ENCODE measurements at places on chromosomes 6 and 20.

- no peak for DNase-seq
Observed at GRCh38 chr6:139099984-139100383, 34.9 kb upstream of the HECA start.

DNA sequence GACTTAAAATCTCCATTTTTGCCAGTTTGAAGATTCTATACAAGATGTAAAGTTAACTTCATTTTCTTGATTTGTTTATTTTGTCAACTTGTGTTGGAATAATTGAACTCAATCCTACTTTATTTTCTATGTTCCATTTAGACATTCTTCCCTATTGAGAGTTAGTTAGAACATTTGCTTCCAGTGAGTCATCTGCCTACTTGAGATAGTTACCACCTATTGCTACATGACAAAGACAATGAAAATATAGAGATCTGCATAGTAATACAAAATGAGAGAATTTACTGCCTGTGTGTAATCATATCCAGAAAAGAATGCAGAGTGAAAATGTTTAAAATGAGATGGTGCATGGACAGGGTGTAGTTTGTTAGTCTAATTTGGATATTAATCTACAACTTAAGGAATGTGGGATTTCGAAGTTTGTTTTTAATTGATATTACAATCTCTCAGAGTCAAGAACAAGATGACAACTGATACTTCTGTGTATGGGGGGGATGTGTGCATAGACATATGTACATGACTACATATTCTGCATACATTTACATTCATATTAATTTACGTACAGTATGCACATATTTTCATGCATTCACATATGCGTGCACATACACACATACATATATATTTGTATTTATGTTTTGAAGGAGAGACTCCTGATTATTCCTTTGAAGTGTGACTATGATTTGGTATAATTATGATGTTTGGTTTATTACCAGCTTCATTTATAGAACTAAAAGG is 420.1 kb downstream of the NKAIN2 start:
- no peak for DNase-seq

- DNase-seq = no peak
Observed at GRCh38 chr6:166441325-166442078, 58.8 kb upstream of the MPC1 start.

GRCh38 chr6:149862922-149863697 is 1.0 kb downstream of the LRP11 start:
- DNase-seq = peak; percentile 73

DNA sequence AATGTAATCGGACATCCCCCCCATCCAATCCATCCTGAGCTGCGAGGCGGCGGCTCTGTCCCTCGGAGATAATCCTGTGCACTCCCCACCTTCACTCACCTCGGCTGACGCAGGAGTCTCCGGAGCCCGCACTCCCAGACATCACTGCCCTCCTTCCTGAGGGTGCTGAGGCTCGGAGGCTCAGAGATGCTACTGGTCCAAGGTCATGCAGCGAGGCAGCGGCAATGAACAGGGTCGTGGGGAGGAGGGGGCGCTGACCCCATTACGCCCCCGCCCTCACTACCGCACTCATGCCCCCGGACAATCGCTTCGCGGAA is 485 bp downstream of the ADISSP start:
- peak; percentile 37 for DNase-seq

- DNase-seq = no peak
Observed at GRCh38 chr6:120230008-120230407, 880.4 kb upstream of the MAN1A1 start.

DNA sequence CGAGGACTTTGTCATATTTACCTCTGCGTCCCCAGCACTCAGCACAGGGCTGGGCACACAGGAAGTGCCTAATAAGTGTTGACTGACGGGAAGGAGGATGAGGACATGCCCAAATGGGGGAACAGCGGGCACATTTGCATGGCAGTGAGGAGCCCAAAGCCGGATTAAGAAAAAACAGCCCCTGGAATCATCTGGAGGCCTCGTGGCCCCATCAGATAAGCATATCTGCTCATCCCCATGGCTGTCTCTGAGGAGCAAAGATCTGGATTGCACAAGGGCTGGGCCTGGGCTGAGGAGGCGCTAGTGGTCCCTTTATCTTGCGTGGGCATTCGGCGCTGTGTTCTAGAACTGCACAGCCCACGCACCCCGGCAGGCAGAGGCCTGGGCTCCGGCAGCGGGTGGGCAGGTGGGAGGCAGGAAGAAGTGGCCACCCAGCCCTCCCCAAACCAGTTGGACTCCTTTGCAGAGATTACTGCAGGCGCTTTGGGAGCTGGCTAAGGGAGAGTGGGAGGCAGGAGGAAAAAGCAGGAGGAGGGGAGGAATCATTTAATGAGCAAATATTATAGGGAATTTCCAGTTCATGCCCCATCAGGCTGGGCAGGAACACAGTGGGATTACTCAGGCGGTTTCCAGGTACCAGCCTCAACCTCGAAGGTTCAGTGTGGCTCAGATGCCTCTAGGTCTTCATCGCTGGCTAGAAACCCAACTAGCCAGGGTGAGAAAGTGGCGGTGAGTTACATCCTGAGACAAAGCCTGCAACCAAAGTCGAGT is 108.1 kb downstream of the CEBPB start:
- no peak for DNase-seq

- no peak for DNase-seq
Observed at GRCh38 chr6:24272148-24272547, 85.7 kb downstream of the DCDC2 start.

DNA sequence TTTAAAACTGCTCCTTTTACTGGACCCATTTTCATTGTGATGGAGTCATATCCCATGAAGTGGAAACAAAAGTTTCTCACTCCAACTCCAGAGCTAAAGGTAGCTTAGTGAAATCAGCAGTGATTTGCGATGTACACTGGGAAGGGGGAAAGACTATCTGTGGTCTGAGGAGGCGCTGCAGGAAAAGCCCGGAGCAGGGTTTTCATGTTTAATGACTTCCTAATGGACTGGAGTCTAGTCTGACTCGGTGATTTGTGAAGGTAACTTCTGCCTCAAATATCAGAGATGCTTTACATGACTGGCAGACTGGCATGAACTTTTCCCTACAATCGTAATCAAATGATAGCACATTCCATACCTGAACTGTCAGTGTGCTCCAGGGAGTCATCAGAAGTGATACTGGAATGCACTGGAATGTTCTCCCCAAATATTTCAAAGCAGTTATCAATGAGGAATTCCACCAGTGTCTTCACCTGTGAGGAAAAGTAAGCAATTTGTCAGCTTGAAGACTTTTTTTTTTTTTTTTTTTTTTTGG is 7.0 kb downstream of the TAGAP start:
- peak; percentile 15 for DNase-seq

- DNase-seq = no peak
Observed at GRCh38 chr20:50121858-50122271, 8.9 kb upstream of the UBE2V1 start.

DNA sequence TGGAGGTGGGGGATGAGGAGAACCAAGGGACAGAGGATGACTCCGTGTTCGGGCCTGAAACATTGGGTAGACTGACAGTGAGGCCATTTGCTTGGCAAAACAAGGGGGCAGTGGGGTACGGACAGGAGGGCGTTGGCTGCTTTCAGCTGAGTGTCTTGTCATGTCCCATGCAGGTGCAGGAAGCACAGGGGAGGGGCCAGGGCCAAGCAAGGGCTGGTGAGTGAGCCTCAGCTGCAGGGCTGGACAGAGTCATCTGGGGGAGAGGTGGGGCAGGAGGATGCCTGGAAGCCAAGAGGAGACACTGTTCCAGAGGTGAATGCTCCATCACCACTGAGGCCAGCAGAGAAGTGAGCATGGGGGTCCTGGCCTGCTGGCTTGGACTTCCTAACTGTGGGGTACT is 78.4 kb downstream of the ERMARD start:
- no peak for DNase-seq

DNA sequence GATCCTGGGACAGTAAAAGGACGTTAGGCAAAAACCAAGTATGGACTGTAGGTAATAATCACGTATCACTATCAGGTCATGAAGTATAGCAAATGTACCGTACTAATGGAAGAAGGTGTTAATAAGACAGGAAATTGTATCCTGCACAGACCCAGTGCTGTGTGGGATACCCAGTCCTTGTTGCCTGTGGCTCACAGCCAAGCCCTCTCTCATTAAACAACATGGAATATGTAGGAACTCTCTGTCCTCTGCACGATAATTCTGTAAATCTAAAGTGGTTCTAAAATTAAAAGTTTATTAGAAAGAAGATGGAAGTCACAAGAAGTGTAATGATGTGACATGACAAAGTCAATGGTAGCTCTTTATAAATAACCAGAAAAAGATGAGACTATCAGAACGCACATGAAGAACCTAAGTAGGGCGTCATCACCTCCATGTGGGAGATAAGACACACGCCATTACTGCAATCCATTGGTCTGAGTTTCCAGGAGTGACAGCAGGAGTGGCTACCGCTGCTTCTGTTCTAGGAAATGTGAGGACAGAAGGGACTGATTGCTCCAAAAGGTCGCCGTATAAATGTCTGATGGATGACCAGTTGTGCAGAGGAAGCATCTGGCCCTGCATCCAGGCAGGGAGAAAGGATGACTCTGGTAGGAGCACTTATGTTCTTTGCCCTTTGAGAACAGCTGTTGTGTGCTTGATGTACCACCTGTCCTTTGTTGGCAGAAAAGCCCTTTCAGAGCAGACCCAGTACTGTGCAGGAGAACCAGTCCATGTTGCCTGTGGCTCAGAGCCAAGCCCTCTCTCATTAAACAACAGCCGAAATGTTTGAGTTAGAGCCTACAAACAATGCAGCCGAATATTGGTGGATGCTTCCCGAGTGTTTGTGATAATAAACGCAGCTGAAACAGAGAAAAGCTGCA is 125.6 kb downstream of the FIG4 start:
- no peak for DNase-seq

DNA sequence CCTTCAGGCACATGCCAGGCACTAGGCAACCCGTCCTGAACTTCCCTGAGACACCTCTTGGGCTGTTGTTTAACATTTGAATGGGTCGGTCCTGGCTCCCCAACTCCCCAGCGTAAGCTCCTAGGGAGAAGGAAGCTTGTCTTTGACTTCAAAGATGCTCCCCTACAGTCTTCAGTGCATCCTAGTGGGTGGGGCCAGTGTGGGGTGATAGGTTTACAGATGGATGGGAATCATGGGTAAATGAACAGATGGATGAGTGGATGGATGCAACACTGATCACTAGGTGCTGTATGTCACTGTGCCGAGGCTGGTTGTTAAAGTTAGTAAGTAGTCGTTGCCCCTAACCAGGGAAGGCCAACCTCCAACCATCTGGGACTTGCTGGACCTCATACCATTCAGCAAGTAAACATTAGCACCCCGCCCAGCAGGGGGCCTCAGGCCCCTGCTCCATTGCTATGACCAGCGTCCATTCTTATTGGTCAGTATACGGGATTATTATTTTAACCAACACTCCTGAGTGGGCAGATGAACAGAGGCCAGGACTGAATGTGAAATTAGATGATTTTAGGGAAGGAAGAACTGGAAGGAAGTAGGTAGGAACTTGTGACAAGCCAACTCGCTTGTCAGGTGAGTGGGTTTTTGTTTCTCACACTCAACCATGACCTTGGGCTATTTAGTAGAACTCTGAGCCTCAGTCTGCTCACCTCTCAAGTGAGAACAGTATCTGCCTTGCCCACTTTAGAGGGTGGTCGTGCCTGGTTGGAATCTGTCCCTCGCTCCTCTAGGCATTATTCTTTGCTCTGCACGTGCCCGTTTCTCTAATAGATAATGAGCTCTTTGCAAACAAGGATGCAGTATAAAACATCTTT is 82.9 kb upstream of the FOXP4 start:
- peak; percentile 61 for DNase-seq

DNA sequence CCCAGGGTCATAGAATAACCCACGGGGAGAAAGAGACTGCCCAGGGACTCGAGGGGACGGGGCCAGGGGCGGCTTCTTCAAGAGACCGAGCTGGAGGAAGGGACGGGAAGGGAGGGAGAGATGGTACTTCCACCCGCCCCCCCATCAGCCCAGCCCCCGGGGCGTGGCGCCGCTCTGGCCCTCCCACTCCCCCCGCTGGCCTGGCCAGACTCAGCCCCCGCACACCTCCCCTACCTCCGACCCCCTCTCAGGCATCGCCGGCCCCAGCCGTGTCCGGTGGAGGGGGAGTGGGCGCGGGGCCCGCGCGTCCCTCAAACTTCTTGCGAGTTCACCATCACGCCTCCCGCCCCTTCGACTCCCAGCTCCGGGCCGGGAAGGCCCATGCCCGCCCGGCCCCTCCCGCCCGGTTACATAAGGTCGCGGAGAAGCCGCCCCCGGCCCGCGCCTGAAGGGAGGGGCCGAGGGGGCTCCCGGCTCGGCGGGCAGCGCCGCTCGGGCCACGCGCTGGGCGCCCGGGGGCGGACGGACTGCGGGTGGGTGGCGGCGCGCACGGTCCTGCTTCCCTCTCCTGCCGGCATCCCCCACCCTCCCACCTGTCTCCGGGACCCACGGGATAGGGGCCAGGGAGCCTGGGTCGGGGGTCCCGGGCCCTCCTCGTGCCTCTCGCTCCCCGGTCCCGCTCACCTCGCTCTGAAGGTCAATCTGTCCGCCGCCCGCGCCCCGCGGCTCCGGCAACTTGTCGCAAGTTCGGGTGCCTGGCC is 562 bp downstream of the TFEB start:
- DNase-seq = peak; percentile 72

DNA sequence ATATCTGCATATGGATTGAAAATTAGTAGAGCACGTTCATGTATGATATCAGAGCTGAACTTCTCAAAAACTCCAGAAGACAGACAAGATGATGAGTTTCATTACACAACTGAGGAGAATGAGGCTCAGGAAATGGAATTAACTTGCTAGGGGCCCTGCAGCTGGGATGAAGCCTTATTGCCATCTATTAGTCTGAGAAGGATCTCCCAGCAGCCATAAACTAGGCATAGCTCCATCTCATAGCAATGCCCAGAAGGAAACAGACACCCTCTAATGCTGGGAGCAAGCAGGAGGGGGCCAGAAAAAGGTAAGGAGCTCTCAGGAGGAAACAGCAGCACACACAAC is 18.0 kb downstream of the TFEB start:
- DNase-seq = no peak

GRCh38 chr6:11972806-11973205 is 39.3 kb upstream of the HIVEP1 start:
- no peak for DNase-seq

GRCh38 chr20:2101057-2101864 is at the start of gene STK35:
STK35 (plus strand) TSS chr20:2101827; CDS start chr20:2101882, 55 bp downstream.
- no peak for DNase-seq

DNA sequence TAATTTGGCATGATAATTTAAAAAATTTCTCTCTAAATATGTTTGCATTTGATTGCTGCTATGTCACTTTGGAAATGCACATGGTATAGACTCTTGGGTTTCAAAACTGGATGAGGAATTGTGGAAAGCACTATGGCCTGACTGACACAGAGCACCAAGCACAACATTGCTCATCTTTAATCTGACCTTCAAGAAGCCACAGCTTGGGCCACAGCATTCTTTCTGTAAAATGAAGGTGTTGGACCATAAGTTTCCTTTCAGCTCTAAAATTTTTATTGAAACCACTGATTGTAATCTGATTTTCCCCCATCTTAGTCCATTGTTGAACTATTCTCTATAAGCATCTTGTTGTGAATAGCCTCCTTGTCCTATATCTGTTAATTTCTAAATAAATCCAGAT is 41.0 kb downstream of the QKI start:
- no peak for DNase-seq

- DNase-seq = no peak
Observed at GRCh38 chr20:5195655-5196054, 68.8 kb downstream of the CDS2 start.

Data from nephron progenitor cell (in vitro differentiated cells).